GM12878 (cell line): ENCODE measurements at places on chromosomes 1 and 21.
A peak's percentile ranks its signal among the peaks of the same experiment; 100 is the strongest.

DNA sequence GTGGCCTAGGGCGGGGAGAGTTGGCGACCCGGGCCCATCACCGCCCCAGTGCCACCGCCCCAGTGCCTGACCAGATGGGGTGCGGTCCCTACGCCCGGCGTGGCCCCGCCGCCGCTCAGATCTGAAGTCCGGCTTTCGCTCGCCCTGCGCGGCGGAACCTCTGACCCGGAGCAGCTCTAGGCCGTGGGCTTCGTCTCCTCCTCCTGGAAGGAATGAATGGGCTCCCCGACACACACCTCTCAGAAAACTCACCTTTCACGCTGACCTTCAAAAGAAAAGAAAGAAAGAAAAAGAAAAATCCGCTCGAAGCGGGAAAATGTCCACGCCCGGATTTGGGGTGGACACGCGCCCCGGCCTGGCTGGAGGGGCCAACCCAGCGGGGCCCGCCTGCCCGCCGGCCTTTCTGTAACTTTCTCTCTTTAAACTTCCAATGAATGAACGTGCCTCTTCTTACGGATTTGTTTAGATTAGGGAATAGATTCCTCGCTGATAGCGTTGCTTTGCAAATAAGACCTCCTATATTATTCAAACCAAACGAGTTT, 5.4 kb upstream of the SIM2 start:
- no peak for DNase-seq

DNA sequence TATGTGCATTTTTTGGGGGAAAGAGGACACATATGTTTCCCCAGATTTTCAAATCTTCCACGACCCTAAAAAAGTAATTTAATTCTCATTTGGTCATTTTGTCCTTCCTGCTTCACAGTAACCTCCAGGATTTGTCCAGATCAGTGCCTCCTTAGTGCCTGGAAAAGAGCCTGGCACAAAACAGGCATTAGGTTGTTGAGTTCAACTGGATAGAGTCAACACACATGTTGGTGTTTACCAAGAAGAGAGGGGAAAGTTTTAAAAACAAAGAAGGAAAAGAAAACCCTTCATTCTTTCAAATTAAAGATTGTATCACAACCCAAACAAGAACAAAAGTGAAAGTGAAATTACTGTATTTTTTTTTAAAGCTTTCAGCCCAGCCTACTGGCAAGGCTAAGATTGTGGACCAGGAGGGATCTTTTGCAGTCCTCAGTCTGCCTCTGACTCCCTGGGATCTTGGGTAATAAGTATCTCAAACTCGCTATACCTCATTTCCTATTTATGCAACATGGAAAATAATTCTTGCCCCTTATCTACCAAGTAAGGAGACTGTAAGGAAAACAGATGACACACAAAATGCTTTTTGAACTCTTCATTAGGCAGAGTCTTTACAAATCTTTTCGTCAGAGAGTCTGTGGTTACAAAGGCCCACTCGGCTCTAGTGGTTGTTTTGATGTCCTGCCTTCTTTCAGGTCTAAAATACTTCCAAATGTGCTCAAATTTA, 57.8 kb downstream of the ZNF281 start:
- no peak for DNase-seq

DNA sequence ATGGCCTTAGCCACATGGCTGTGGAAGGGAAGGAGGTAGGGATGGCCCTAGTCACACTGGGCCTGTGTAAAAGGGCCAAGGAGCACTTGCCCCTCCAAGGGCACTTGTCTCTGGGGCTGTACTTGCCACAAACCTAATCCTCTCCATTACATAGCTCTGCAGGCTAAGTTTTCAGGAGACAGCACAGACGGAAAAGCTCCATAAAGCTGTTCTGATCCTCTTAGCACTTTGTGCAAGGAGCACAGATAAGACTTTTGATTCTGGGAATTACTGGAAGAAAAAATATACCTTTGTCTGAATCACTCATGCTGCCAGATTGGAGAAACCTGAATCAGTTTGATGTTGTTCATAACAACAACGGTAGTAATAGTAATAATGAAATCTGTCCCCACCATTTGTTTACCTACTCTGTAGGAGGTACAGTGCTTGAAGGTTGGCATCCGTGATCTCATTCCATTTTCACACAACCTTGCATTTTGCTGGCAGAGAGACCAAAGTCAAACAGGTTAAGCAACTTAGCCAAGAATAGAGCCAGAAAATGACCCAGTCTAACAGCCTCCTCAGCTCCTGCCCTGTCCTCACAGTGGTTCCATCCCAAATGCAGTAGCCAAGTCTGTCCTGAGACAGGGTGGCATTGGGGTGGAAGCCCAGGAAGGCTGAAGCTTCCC, 207.1 kb downstream of the ROR1 start:
- DNase-seq, result no peak

- no peak for DNase-seq
These were observed 3.9 kb upstream of the COL18A1 start for GRCh38 chr21:45401054-45401518.

DNA sequence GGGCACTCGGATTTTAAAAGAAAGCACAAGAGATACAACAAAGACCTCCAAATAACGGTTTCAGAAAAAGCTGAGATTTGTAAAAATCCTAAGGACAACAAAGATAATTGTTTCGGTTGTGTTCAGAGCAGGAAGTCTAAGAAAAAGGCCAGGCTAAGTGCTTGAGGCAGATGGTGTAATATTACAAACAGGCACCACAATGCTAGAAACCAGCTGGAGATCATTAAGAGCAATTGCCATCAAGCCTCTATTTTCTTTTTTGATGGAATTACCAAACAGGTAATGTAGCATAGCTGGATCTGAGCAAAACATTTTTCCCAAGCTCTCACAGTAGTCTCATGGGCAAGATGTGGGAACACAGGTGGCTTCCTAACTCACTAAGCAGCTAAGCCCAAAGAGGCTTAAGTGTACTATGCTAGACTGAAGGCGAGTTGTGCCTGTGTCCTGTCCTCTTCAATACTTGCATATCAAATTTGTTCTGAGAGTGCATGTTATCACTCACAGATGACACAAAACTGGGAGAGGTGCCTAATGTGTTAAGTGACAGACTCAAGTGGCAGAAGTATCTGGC, 161.6 kb downstream of the GLUL start:
- DNase-seq, result no peak

GRCh38 chr1:24373710-24374109, 39.9 kb downstream of the STPG1 start:
- DNase-seq, result no peak

DNA sequence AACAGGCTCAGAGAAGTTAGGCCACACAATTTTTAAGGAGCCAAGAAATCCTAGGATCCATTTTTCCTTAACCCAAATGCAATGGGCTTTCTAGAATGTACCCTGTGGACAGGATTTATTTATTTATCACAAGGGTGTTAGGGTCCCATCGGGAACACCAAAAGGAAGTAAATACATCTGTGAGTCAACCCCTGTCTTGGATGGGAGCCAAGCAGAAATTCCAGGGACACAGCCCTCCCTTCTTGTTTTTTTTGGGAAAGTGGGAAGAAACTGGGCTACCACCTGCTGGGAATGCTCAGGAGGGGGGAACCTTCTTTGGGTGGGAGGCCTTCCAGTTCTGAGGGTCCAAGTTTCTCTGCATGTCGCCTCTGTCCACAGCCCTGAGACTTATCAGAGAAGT, 1.3 kb downstream of the CRNN start:
- no peak for DNase-seq

- DNase-seq, result no peak
These were observed 25.1 kb downstream of the ATP8B2 start for GRCh38 chr1:154350383-154350782.

- peak; percentile 41 for DNase-seq
These were observed 20.7 kb upstream of the ABCB10 start for GRCh38 chr1:229579059-229579673.

GRCh38 chr1:18970762-18971161, 14.3 kb upstream of the IFFO2 start:
- no peak for DNase-seq

DNA sequence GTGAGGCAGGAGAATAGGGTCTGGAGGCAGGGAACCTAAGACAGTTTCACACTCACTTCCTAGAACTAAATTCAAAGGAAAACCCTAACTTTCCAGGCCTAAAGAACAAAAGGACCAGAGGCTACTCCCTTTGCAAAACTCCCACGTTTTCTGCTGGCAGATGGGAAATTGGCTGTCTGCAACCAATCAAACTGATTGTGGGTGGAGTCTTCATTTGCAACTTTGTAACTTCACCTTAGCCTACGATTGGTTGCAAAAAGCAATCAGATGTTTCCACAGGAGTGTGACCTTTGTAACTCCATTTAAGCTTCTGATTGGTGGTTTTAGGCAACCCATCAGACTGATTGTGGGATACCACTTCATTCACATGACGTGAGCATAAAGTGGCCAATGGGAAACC, 19.7 kb upstream of the GNG4 start:
- no peak for DNase-seq

DNA sequence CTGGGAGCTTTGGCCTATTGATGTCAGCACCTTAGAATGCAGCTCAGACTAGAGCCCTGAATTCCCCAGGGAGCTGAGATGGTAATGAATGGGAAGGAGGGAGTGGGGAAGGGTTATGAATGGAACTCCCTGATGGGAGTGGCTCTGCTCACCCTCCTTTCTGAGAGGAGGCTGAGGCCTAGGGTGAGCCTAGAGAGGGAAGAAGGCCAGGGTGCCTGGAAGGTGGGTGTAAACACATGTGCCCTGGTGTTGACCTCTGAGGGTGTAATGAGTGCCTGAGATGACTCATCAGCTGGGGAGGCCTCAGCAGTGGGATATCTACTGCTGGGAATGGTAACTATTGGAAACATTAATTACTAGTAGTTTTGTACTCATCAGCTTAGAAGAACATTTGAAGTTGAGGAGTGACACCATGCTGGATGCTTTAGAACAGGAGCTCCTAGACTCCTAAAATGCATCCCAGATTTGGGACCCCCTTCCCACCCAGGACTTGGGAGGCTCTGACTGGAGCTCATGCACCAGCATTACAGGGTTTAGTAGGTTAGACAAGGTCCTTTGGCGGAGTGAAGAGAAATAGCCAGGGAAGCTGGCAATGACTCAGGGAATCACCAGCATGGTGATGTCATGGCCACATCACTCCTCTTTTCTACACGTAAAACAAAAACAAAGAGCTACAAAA, 16.0 kb upstream of the PIGV start:
- DNase-seq, result no peak

DNA sequence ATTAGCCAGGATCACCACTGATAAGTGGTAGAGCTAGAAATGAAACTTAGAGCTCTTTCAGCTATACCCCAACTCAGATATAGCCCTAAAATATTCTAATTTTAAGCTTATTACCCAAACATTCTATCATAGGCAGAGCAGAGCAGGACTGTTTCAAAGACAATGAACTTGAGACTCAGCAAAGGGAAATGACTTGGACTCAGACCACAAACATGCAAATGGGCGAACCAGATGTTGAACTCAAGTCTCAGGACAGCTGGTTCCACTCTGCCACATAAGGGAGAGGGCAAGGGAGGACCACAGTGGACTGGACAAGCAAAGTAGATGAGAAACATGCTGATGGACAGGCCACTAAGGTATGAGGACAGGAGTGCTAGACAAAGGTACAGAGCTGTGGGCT, 315.3 kb downstream of the OMA1 start:
- no peak for DNase-seq

GRCh38 chr1:232553809-232554208, 76.1 kb downstream of the SIPA1L2 start:
- DNase-seq, result no peak

GRCh38 chr1:108811611-108812010, 45.3 kb downstream of the AKNAD1 start:
- DNase-seq, result no peak

GRCh38 chr1:154736841-154737240, 128.9 kb upstream of the ADAR start:
- DNase-seq, result no peak

- DNase-seq, result no peak
These were observed 18.1 kb downstream of the NAV1 start for GRCh38 chr1:201556841-201557571.

GRCh38 chr1:225873281-225873850, 8.8 kb downstream of the TMEM63A start:
- no peak for DNase-seq

- DNase-seq, result no peak
These were observed 12.5 kb downstream of the TP73 start for GRCh38 chr1:3664700-3665375.

GRCh38 chr1:24641646-24642151, 1.4 kb upstream of the SRRM1 start:
- DNase-seq, result no peak

DNA sequence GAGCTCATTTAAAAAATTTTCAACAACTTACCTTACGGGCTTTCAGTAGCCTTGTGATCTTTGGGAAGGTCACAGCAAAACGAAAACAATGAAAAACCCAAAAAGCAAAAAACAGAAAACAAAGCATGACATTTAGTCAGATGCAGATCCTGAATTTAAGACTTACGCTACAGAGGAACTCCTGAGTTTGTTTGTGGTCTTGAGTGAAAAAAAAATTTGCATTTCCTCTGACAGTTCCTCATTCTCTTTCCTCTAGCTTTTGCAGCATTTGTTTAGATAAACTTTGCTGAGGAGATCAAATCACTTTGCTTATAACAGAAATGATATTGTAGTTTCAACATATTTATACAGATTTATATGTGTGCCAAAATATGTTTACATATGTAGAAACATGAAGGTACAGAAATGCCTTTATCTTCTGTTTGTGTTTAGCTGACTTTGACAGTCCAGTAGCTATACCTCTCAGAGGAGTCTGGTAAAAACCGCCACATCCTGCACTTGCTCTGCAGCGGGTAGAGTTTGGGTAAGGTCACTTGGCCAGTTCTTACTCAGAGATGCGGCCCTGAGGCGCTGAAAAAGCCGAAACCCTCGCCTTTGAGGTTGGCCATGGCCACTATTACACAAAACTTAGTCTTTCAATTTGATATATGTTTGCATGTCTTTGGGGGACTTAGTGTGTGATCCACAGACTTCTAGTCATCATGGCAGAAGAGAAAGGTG, 142.5 kb downstream of the TNR start:
- DNase-seq, result peak; percentile 45

DNA sequence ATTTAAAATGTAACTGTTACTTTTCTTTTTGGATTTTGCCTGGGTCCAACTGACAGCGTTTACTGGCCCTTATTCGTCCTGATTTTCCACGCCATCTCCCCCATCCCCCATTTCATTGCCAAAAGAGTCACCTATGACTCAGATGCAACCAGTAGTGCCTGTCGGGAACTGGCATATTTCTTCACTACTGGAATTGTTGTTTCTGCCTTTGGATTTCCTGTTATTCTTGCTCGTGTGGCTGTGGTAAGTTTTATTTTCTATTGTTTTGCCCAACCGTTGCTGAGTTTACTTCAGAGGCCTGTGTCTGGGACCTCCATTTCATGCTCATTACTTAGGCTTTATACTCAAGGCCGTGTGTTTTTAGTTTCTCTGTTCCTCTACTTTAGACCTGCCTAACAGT, 9.3 kb downstream of the LEPR start:
- DNase-seq, result no peak

- DNase-seq, result no peak
These were observed 18.7 kb downstream of the PSMB2 start for GRCh38 chr1:35622510-35623178.
